Hematopoietic multipotent progenitor cell (in vitro differentiated cells): ENCODE measurements at places on chromosomes 4 and X.
A peak's percentile ranks its signal among the peaks of the same experiment; 100 is the strongest.

GRCh38 chr4:70895405-70895804, 6.8 kb upstream of the MOB1B start:
- no peak for DNase-seq

DNA sequence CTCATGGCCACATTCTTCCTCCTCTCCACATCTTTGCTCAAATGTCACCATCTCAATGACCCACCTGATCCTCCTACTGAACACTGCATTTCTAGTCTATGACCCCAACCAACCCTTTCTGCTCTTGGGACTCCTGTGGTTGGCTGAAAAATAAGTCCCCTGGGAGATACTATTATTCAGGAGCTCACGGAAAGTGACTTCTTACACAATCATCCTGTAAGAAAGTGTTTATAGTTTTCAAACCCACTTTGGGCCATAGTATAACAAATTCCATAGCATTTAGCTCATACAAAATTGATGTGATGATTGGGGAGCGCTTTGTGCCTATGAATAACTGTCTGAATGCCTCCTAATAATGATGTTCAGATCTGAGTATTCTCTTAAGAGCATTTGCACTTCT, 161.4 kb upstream of the HS3ST1 start:
- DNase-seq: no peak

GRCh38 chr4:98352940-98353339, 91.8 kb downstream of the RAP1GDS1 start:
- peak; percentile 47 for DNase-seq

DNA sequence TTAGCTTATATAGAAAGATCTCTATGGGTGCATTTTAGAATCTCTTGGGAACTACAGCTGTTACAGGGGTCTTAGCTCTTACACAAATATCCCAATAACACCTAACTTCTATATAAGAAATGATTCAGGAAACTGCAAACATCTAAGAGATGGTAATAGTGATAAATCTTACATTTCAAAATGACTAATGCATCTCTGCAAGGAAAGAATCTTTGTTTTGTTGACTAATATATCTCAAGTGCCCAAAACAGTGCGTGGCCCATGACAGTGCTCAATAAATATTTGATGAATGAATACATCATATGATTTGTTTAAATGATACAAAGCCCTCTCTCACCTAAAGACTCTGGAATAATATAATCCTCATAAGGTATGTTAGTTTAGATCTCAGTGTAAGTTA, 47.5 kb downstream of the CENPE start:
- no peak for DNase-seq

- no peak for DNase-seq
Measured at GRCh38 chr4:184958923-184959210, 59.4 kb upstream of the HELT start.

DNA sequence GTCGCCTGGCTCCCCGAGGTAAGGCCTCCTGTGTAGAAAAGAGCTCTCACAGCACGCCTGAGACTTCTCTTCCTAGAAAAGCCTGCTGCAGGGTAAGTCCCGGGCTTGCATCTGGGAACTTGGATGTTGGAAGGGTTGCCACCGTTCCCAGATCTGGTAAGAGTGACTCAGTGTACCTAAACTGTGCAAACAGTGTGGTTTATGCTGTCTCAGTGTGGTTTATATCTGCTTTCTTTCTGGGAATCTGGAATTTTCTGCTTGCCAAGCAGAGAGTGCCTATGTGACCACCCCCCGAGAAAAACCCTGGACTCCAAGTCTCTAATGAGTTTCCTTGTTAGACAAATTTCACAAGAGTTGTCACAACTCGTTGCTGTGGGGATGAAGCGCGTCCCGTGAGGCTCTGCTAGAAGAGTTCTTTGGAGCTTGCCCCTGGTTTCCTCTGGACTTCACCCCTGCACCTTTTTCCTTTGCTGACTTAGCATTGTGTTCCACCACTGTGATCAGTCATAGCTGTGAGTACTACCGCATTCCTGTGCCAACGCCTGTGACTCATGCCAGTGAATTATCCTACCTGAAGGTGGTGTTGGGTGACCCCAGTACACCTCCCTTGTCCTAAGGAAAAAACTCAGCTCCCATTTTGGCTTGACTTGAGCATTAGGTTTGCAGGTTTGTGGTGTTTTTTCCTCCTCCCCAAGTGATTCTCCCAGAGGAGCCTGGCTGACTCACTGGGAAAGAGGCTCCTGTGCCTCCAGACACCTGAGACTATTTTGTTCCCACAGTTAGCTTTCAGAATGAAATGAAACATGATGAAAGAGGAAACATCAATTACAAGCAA, 14.5 kb downstream of the SLC2A9 start:
- no peak for DNase-seq

GRCh38 chr4:112083587-112084347, 61.5 kb upstream of the FAM241A start:
- no peak for DNase-seq
